ENCODE measurements at places on chromosomes 7 and 10.

DNA sequence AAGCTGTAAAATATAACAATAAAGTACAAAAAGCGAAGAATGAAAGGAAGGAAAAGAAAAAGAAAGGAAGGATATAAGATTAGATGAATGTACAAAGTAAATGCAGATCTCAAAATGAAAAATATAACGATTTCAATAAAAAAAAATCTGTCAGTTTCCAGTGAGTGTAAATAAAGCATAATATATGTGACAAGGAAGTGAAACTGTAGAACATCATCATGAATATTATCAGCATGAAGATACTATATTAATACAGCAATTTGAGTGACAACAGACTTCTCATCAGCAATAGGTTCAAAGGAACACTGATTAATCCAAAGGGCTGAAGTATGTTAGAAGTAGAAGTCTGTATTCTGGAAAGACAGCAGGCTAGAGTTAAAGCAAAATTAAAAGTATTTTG is 659.5 kb upstream of the MBL2 start:
- no peak for DNase-seq

DNA sequence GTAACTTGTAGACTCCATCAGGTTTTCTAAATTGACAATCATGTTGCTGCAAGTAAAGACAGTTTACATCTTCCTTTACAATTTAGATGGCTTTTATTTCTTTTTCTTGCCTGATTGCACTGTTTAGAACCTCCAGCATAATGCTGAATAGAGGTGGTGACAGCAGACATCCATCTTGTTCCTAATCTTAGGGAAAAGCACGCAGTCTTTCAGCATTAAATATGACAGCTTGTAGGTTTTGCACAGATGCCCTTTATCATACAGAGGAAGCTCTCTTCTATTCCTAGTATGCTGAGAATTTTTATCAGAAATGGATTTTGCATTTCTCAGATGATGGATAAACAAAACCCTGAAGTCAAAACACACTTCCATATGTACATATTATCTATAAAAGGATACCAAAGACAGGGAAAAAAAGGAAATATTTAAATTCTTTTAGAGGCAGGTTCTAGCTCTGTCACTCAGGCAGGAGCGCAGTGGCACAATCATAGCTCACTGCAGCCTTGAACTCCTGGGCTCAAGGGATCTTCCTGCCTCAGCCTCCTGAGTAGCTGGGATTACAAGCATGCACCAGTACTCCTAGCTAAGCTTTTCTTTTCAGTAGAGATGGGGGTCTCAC is 69.1 kb upstream of the KCNIP2 start:
- no peak for DNase-seq

DNA sequence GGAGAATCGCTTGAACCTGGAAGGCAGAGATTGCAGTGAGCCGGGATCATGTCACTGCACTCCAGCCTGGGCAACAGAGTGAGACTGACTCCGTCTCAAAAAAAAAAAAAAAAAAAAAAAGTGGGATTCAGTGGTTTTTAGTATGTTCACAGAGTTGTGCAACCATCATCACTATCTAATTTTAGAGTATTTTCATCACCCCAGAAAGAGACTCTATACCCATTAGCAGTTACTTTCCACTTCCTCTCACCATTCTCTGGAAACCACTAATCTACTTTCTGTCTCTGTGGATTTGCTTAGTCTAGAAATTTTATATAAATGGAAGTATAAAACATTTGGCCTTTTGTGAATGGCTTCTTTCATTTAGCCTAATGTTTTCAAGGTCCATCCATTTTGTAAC is 113.4 kb downstream of the ST7 start:
- DNase-seq: no peak

- no peak for DNase-seq
Observed at GRCh38 chr7:158430308-158431034, 157.2 kb downstream of the PTPRN2 start.

DNA sequence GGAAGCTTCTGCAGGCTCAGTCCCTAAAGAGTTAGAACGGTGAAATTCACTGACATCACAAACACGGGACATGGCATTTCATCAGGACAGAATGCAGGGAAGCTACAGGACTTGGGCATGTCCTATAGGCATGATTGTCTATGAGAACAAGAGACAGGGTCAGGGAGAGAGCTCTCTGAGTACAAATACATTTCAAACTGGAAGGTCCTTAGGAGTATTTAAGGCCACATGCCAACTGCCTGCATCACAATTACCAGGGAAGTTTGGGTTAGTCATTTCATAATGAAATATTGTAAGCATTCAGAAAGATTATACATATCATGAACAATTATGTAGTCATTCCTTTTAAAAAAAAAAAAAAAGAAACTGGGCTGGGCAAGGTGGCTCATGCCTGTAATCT is 71.3 kb downstream of the CREB3L2 start:
- peak; percentile 73 for DNase-seq

DNA sequence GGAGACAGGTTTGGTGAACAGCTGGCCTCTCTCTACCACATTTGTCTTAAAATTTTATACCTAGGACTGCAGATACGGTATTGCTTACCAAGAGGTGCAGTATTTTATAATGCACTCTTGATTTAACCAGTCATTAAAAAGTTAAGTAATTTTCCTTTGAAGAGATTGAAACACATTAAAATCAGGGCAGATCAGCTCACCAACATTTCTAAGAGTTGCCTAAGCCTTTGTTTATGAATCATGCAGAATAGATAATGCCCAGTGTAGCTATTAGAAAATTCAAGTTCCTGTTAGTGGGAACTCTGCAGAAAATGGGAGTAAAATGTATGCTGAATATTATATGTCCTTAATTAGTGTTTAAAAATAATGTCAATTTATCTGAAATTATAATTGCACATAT is 140.2 kb upstream of the PRPS1L1 start:
- DNase-seq: no peak

GRCh38 chr10:3931224-3931623 is 146.2 kb upstream of the KLF6 start:
- DNase-seq: no peak

- DNase-seq: no peak
Observed at GRCh38 chr7:152871005-152871677, 111.6 kb downstream of the ACTR3B start.

DNA sequence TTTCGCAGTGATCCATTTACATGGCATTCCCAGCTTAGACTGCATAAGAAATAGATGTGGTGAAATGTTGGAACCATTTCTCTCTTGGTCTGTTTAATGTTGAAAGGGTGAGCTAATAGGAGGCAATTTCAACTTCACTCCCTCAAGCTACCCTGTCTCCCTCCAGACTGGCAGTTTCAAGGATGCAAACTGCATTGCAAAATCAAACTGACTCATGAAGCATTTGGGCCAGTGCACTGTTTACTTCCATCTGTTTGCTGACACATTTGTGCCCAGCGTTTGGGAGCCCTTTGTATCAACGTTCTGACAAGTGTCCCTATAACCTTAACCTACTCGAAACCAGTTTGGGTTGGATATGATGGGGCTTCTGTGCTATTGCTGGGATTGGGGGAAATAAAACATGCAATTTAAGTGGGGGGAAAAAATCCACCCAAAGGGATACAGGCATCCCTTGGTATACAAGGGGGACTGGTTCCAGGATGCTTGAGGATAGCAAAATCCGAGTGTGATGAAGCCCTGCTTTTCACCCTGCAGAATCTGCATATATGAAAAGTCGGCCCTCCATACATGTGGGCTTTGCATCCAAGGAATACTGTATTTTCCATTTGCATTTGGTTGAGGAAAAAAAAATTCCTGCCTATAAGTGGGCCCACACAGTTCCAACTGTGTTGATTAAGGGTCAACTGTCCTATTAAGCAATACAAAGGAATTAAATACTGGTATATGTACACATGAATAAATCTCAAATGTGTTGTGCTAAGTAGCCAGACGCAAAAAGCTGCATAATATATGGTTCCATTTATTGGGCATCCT is 15.6 kb downstream of the RHEB start:
- DNase-seq: peak; percentile 34

DNA sequence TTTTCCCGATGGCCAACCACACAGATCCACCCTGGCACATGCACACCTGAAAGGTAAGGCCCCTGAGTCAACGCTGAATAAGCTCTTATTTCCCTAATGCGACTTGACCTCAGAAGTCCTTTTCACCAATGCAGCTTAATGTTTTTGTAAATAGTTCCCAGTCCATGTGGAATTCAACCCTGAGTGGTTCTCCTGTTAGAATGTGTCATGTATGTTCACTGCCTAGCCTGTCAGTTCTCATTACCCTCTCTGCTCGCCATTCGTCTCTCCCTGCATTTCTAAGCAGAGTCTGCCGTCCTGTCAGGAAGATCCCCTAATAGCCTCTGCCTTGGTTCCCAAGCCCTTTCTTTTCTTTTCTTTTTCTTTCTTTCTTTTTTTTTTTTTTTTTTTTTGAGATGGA is 392.6 kb upstream of the SHH start:
- no peak for DNase-seq

DNA sequence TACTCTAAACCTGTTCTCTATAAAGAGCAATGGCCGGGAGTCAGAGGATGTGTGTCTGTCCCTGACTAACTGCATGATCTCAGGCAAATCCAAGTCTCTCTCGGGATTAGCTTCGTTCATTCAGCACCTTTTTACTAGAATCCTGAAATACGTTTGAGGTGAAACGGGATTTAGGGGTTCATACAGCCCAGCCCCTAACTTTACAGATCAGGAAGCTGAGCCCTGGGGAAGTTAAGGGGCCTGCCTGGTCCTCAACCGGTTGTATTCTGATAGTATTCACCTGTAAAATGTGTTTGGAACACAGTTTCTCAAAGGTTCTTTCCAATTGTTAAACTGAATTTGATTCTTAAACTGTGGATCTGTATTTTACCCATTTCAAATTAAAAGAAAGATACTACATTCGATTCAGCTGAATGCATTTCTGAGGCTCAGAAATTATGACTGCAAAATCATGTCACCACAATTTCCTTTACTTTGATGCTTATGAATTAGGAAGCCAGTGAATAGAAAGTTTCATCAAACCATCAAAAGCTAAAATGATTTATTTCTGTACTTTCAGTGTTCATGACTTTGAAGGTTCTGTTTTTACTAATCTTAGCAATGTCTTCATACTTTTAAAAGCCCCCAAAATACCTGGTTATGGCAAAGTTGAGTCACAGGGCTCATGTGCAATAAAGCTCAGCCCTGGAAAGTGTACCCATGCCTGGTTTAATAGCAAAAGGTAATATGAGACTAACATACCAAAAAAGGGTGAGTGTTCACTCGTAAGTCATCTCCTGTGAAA is 28.9 kb upstream of the EZH2 start:
- DNase-seq: no peak

- DNase-seq: no peak
Observed at GRCh38 chr7:156039971-156040677, 227.9 kb upstream of the SHH start.

DNA sequence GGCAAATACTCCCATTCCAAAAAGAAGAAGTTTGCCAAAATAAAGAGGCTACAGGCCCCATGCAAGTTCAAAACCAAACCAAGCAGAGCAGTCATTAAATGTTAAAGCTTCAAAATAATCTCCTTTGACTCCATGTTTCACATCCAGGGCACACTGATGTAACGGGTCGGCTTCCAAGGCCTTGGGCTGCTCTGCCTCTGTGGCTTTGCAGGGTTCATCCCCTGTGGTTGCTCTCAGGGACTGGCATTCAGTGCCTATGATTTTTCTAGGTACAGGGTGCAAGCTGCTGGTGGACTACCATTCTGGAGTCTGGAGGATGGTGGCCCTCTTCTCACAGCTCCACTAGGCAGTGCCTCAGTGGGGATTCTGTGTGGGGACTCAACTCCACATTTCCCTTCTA is 971.6 kb upstream of the MBL2 start:
- no peak for DNase-seq

GRCh38 chr7:131012477-131013031 is 278.5 kb upstream of the KLF14 start:
- DNase-seq: no peak

DNA sequence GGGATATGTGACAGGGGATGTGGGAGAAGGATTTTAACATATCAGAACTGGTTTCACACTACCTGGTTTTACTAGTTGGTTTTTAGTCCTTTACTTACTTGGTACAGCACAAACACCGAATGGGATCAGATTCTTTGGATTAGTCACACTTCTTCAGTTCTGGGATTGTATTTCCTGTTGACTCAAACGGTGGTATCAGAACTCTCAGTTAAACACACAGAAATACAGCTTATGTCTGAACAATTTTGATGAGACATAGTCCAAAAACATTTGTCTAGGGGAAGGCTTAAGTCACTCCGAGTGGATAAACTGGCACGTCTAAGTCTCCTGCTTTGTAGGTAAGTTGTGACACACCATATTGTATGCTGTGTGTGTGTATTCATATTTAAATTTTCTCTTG is 480.5 kb downstream of the PHTF2 start:
- DNase-seq: peak; percentile 66

DNA sequence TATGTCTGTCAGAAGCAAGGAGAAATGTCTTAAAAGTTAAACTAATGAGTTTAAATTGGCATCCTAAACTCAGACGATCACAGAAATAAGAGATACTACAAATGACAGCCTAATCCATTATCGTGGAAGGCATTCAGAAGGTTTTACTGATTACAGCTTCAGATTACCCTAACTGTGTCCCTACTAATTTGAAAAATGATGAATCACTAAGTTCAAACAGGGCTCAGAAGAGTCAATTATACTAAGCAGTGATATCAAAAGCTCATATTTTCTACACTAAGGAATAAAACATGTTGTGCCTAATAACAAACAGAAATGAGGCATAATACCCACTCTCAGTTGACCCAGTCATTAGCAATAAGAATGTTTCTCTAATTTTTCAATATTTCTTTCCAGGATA is 152.0 kb upstream of the NRBF2 start:
- DNase-seq: no peak

- DNase-seq: no peak
Observed at GRCh38 chr7:101991860-101992259, 174.4 kb downstream of the CUX1 start.
